ENCODE measurements at places on chromosomes 3 and 15.

- DNase-seq = no peak
Observed at GRCh38 chr3:9777694-9778021, 7.9 kb upstream of the CAMK1 start.

DNA sequence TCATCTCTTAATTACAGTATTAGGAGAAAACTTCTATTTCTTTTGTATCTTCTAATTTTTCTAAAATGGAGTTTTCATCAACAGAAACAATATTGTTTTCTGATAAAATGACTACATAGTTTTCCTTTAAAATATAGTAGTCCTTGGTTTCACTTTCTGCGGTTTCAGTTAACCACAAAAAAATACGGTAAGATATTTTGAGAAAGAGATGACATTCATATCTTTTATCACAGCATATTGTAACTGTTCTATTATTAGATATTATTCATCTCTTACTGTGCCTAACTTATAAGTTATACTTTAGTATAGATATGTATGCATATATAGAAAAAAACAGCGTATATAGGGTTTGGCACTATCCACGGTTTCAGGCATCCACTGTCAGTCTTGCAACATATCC is 2.3 kb downstream of the B4GALT4 start:
- no peak for DNase-seq

GRCh38 chr3:193746832-193747231 is 153.8 kb downstream of the OPA1 start:
- no peak for DNase-seq

- peak; percentile 19 for DNase-seq
Observed at GRCh38 chr3:104825116-104825515, 541.6 kb upstream of the ALCAM start.

- peak; percentile 80 for DNase-seq
Observed at GRCh38 chr15:52652984-52653383, 26.2 kb downstream of the ATOSA start.

GRCh38 chr15:70264738-70265465 is 167.2 kb upstream of the TLE3 start:
- DNase-seq = no peak

DNA sequence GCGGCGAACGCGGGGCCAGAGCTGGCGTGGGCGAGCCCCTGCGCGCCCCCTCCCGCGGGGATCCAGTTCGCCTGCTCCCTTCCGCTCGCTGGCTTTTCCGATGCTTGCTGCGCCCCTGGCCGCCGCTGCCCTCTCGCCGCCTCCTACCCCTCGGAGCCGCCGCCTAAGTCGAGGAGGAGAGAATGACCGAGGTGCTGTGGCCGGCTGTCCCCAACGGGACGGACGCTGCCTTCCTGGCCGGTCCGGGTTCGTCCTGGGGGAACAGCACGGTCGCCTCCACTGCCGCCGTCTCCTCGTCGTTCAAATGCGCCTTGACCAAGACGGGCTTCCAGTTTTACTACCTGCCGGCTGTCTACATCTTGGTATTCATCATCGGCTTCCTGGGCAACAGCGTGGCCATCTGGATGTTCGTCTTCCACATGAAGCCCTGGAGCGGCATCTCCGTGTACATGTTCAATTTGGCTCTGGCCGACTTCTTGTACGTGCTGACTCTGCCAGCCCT is 721 bp downstream of the P2RY1 start:
- no peak for DNase-seq

- DNase-seq = no peak
Observed at GRCh38 chr3:196640297-196641018, 964 bp downstream of the NRROS start.

GRCh38 chr3:47799733-47800132 is 3.2 kb upstream of the DHX30 start:
- DNase-seq = no peak

DNA sequence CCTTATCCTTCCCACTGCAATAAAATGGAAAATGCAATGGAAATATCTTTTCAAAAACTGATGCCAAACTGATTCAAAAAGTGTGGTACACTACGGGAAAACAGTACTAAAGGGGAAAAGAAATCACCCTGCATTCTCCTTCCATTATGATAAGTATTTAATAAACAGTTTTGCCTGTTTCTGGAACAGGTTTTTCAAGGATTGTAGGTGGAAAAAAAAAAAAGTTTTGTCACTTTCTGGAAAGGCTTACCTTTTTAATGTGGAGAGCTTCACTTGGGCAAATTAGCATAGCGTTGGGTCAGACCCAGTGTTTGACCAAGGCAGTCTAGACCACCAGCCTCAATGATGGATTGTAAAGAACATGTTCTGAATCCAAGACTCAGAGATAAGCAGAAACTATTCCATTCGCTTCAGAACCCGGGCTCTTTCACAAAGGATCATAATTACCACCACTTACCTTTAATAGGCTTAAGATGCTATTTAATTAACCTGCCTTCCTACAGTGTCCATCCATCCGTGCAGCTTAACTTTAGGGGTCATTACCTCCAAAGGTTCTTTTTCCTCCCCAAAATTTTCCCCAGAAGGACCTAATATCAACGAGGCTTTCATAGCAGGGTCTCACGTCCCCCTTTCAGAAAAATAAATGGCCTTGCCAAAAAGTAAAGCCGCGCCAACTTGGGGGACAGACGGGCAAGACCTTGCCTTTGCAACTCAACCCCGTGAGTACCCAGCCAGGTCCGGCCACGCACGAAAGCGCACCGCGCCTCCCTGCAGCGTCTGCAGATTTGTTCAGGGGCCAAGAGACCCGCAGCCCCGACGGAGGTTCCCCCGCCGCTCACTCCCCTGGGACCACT is 1.0 kb downstream of the DCBLD2 start:
- no peak for DNase-seq

- DNase-seq = no peak
Observed at GRCh38 chr3:98612587-98612986, 19.2 kb upstream of the CPOX start.

DNA sequence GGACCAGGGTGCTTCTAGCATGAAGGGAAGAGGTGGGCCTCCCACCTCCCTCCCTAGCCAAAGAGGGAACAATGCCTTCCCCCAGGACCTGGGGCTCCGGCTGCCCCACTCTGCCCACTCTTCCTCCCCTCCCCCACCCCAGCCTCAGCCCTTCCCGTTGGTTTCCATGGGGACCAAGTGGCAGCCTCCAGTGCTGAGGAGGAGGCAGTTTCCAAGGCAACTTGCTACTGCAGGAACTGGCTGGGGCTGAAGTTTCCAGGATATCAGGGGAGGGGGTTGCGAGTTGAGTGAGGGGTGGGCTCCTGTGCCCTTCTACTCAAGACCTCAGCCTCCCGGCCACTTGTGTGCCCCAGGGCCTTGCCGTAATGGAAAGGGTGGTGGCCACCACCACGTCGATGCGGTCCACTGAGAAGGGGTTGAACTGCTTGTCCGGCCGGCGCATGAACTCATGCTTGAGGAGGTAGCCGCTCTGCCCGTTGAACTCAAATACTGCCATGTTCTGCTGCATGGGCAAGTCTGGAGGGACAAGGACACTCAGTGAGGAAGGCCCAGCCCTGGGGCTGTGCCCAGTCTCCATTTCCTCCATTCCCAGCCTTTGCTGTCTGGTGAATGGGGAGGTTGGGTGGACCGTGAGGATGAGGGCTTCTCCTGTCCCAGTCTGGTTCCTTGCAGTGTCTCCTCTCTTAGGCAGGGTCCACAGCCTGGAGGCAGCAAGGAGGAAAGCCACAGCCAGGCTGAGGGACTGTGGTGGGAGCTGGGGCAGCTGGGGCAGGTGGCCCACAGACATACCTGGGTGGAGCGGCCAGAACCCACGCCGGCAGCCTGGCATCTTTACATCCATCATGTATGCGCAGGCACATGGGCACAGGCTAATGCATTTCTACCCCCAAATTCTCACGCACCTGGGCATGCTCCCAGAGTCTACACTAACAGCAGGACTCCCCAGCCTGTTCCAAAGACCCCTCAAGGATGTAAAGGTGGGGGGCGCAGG is 11.3 kb upstream of the ANKRD63 start:
- no peak for DNase-seq

GRCh38 chr15:57727031-57727430 is 20.5 kb downstream of the POLR2M start:
- DNase-seq = no peak

DNA sequence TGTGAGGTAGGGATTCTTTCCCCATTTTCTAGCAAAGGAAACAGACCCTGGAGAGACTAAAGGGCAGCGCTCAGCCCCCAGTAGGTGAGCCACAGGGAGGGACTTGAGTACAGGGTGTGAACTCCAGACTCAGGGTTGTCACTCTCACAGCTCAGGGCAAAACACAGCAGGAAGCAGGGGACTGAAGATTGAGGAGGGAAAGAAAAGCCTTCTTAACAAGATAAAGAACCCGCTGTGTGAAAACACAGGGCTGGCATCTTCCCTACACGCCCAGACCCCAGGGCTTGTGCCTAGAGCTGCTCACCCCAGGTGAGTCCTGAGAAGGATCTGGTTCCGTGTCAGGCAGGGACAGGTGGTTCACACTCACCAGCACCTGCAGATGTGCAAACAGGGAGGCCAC is 59.6 kb downstream of the ABTB1 start:
- no peak for DNase-seq

DNA sequence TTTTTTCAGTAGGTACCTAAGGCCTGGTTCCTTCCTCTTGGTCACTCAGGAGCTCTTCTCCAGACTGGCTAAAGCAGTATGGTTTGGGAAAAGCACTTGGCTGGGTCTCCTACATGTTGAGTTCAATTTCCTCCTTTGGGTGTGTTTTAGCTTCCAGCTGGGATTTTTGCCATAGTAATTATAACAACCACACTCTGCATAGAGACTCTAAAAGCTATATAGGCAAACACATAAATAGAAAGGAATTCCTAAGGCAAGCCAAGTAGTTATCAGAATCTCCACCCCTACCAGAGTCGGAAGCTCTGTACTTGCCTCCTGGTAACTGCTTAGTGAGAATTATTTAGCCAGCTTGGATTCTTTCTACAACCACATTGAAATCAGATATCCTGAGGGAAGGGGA is 48.6 kb downstream of the FOXL2 start:
- DNase-seq = no peak

DNA sequence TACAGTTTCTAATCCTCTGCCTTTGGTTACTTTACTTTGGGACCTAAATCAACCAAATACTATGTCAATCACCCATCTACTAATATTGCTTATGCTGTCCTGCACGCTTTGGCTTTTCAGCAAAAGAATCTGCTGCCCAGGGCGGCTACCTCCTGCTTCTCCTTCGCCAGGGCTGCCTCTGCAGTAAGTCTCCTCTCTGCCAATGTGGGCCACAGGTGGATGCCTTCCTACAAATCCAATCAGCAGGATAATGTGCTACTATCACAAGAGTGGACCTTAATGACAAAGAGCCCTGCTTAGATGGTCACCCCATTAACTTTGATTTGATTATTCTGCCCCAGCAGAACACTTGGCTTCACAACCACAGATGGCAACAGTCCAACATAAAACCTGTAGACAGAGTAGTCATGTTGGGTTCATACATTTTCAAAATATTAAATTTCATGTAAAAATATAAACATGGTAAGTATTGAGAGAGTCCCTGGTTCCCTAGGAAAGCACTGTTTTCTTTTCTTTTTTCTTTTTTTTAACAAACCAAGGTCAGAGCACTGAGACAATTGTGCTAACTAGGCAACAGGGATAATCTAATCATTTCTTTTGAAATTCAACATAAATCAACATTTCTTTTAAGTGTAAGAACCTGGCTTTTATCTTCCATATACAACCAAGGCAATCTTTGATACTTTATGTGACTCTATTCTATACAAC is 298.3 kb downstream of the ZBTB20 start:
- no peak for DNase-seq

DNA sequence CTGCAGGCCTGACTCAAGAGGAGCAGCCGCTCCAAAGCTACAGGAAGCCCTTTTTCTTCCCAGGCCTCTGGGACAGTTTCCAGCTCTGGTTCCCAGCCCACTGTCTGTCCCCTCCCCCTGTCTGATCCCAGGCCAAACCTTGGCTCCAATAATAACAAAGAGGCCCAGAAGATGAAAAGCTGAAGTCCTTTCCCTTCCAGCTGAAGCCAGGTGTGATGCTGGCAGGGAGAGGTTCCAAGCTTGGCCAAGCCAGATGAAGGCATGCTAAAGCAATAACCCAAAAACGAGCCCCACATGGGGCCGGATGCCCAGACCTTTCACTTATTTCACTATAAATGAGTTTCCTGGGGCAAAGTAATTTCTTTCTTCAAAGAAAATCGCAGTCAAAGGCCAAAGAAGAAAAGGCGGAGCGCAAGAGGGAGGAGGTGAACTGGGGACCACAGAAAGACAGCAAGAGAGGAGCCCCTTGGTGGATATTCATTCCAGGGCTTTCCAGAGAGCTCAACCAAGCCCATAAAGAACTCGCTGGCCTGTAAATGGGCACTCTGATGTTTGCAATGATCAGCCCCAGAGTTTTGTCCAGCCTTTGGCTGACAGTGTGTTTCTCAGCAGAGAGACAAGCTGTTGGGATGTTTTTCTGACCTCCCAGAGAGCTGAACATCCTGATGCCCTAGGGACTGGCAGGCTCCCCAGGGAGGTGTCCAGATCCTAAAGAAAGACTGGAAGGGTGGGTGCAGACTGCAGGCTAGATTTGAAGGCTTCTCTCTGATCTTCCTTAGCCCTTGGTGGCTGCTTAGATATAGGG is 157.6 kb downstream of the UACA start:
- DNase-seq = no peak

DNA sequence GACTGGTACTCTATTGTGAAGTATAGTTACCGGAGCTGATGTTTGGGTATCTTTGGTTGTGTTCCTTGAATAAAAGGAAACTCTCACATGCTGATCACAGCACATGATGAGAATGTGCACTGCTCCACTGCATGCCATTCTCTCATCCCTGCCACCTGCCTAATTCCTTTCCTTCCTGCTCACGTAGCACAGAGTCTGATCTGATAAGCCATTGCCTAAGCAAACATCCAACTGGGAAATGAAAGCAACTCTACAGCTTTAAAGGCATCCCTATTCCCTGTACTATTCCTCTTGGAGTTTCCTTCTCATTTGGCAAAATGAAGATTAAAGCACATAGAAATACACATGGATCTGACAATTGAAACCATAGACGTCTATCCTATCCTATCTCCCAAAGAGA is 359.8 kb downstream of the C3orf38 start:
- DNase-seq = no peak

GRCh38 chr3:121998611-121999473 is 23.2 kb downstream of the ILDR1 start:
- no peak for DNase-seq

DNA sequence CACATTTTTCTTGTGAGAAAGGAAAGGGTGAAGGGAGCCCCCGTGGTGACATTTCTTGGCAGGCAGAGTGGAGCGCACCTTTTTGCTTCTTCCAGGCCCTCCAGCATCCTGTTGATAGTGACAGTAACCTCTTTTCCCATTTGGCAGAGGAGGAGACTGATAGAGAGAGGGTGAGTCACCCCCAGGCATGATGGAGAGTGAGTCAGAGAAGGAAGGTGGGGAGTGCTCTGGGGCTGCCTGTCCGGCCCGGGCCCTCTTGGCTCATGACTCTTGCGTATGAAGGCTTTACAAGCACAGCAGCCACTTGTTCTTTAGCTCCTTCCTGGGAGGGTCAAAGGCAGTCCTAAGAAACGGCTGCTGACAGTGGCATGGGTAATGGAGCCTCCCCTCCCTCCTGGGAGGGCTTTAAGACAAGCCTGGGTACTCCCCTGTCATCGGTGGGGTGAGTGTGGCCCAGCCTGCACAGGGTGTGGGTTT is 16.0 kb downstream of the ANKRD63 start:
- peak; percentile 68 for DNase-seq

GRCh38 chr15:70879401-70879800 is 12.8 kb downstream of the THAP10 start:
- DNase-seq = no peak

- no peak for DNase-seq
Observed at GRCh38 chr3:114445233-114445632, 151.4 kb downstream of the TIGIT start.

GRCh38 chr15:48391950-48392349 is 60.7 kb downstream of the DUT start:
- DNase-seq = no peak

- no peak for DNase-seq
Observed at GRCh38 chr3:48891606-48892005, 7.1 kb downstream of the SLC25A20 start.
